ENCODE measurements at places on chromosomes 11 and 22.
A peak's percentile ranks its signal among the peaks of the same experiment; 100 is the strongest.

DNA sequence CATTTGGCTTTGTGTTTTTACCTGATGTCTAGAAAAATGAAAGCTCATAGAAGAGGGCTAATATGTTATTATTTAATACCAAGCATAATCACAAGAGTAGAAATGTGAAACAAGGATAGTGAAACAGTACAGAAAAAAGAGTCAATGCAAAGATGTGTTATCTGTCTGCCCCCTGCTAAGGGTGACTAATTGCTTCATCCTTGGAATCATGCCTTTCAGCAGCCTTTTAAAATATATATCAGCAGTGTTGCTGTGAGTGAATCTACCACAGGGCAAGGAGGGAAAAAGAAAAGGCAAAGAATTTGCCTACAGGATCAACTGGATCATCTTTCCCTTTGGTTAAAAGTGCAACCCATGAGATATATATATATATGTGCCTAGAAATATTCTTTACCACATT lies 867.2 kb upstream of the RAG2 start:
- no peak for DNase-seq

DNA sequence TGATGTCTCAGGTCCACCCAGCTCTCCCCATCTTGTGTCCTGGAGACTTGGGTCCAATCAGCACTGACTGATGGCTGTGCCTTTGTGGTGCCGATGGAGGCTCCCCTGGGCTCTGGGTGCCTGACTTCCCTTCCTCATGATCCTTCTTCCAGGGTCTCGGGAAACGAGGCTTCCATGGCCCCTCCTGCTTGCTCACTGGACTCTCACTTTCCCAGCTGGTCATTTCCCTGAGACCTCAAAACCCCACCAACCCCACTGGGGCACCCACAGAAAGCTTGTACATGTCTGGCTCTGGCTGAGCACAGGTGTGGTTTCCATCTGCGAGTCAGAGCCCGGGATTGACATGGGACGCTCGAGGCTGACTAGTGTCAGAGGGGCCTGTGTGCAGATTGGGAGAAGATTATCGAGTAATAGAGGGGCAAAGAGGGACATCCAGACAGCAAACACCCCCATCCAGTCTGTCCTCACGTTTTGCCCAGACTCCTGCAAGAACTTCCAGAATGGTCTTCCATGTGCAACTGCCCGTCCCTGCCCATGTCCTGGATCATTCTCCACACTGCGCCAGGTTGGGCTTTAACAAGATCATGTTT lies 15.1 kb downstream of the APOL1 start:
- peak; percentile 62 for DNase-seq

DNA sequence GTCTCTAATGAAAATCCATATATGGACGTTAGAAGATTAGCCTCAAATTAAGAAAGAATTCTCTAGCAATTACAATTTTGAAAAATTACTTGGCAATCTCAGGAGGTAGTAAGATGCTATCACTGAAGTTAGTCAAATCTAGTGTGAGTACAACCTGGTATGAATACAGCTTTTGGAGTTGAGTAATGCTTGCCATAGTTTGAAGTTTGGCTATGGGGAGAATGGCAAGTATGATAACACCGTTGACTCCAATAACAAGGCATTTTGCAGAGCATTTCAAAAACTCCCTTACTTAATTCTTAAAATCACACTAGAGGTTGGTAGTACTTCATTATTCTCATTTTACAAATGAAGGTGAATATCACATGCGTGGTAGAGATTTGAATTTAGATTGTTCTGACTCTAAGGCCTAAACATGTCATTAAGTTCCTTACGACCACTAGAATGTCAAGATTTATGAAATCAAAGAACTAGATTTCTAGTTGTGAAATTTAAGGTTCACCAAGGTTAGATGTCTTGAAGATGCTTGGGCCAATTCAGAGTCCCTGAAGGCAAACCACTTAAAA lies 355.4 kb downstream of the ETS1 start:
- no peak for DNase-seq

DNA sequence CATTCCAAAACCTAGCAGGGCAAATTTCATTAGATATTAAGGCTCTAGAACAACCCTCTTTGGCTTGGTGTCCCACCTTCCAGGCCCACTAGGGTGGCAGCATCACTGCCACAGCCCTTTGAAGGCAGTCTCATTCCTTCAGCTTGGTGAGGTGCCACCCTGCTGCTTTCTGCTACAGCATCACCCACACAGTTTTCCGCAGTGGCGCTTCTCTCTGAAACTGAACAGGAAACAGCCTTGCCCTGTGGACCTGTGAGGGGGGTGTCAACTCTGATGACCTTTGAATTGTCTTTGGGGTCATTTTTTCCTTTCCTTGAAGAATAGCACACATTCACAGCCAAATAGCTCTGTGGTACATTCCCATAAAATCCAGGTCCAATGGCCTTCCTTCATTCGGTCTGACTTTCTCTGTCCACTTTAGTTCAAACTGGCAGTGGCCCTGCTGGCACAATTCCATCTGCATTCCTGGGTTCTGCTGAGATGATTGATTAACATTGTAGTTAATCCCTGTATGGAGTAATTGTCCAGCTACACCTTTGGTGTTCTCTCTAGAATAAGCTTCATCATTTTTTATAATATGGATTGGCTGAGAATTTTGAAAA lies 251.9 kb upstream of the FAT3 start:
- no peak for DNase-seq

DNA sequence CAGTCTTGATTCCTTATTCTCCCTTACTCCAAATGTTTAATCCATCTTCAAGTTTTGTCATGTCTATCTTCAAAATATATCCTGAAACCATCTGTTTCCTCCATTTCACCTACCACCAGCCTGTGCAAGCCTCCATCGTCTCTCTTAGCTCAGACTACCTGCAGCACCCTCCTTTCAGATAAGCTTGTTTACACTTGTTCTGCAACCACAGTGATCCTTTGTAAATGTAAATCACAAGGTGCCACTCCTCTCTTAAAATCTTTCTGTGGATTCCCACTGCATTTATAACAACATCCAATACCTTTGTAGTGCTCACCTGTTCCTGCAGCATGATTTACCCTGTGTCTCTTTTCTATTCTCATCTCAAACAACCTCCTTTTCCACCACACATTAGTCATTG lies 31.8 kb upstream of the GPR83 start:
- DNase-seq: no peak

DNA sequence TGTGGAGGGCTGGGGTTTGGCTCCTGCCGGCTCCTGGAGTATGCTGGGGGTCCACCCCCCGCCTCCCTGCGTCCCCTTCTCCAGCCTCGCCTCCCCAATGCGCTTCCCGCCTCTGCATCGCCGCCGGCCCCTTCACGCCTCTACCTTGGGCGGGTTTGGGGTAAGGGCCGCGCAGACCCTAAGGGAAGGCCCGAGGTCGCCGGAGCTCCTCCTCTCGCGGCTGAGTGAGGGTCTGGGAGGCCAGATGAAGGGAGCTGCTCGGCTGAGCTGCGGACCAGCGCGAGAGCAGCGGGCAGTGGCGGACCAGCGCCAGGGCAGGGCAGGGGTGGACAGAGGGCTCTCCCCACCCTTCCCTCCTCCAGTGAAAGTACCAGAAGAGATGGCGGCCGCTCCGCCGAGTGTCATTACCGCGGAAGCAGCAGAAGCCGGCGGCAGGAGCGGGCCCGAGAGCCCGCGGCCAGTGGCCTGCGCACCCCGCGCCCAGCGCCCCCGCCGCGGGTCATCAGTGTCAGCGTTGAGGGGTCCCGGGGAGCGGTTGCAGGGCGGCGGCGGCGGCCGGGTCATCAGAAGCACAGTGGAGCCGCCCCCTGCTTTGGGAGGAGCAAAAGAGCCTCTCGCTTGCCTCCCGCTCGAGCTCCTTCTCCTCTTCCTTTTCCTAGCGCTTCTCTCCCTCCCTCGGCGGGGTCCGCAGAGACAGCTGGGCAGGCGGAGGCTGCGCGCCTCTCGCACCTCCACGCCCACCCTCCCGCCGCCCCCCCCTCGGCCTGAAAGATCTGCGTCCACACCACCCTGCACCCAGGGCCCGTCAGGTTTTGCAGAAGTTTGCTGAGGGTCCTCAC lies 255.6 kb upstream of the CADM1 start:
- no peak for DNase-seq

DNA sequence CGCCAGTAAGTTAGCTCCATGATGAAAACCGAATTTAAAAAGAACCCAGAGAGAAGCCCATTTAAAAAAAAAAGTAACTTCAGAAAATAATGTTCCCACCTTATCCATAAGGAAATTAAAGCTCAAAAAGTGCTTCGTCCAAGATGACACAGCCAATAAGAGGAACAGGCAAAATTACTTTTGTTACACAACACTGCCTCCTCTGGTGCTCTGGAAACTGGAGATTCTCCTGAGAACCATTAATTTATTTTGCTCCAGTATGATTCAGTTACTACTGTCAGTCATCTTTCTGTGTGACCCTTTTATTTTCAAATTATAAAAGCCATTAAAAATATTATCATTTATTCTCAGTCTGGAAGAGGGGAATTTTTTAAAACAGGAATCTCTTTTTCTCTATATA lies 2.0 kb downstream of the IFT27 start:
- no peak for DNase-seq

DNA sequence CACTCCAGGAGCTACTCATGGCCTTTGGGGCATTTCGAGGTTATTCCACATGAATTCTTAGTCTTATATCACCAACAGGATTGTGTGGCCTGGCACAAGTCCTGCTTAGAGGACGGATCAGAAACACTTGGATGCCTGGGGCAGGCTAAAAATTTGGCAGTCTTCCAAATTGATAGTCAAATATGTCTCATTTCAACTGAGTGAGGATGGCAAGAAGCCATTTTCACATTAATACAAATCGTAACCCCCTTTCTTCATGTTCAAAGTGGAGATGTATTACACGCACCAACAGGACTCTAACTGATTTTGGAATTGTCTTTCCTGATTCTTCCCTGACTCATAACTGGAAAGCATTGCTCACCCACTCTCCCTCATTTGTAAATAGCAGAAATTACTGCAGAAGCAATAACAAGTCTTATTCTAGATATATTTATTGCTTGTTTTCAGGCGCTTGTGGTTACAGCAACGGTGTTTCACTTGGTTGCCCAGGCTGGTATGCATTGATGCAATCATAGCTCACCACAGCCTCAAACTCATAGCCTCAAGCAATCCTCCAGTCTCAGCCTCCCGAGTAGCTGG lies 10.3 kb upstream of the CCDC86 start:
- DNase-seq: no peak

DNA sequence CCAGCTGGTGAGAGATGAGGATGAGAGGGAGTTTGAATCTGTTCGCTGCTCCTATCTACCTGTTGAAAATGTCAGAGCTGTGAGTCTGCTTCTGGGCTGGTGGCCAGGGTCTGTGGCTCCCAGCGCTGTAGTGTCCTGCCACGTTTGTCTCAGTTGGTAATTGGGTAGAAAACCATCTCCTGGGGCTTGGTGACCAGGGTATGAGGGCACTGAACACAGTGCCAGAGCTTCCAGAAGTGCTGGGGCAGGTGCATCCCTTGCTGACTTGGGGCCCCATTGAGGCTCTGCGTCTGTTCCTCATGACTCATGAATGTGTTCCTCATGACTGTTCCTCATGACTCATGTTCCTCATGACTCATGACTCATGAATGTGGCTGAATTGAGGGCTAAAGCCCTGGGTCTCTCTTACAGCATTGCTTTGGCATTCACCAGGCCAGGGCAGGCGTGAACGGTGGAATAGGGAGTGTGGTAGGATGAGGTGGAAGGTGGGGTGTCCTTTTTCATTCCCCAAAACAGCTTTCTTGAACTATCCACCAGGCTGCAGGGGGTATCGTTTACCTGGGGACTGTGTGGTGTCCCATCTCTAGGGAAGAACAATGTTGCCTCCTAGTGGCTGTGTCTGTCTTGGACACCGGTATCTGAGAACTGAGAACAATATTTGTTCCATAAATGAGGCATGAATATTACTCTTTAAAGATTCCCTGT lies 139.5 kb downstream of the COMMD9 start:
- peak; percentile 85 for DNase-seq

- no peak for DNase-seq
These were observed 1102.8 kb downstream of the BRD1 start for GRCh38 chr22:48724899-48725298.

DNA sequence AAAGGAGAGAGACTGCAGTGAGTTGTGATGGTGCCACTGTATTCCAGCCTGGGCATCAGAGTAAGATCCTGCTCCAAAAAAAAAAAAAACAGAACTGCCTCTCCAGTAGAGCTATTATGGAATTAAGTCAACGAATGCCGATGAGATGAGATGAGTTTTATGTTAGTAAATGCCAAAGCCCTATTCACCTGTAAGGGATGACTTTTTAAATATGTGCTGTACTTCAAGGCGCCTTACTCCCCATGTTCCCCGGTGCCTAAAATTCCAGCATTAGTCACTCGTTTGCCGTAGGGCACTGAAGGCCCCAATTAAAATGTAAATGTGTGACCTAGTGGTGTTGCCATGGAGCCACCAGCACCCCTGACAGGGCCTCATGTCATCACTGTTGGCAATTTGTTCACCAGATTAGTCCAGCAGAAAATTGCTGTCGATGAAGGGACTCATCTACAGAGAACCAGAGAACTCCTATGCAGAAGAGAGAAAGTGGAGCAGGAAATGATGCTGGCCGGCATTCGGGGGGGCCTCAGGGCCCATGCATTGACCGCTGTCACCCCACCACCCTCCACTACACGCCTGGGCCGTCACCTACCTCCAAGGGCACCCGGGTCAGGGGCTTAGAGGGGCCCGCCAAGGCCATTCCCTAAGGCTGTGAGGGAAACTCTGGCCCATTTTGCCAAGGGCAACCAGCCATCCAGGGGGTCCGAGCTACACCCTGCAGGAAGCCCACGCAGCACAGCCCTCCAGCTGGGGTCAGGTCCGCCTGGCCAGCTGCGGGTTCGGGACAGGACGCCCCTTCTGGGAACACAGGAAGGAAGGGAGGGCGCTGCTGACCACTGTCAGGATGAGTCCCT lies 17.8 kb downstream of the LIF start:
- DNase-seq: no peak

DNA sequence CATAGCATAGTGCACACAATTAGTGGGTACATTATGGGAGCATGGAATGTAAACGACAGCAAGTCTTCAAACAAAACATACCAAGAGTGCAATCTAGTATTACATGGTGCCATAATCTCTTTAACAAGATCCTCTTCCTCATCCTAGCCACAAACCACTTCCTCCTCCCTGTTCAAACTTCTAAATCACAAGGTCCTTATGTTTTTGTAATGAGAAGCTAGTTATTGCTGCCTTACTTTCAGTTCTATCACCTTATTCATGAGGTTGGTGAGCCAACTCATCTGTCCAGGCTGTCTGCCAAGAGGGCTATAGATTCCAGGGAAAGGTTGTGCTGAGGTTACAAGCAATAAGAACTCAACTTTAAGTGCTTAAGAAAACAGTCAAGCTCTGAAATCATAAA lies 195.4 kb upstream of the ARHGAP20 start:
- no peak for DNase-seq

GRCh38 chr11:2922655-2923054 lies 6.6 kb downstream of the PHLDA2 start:
- no peak for DNase-seq

GRCh38 chr22:40491990-40492631 lies 121.7 kb downstream of the SGSM3 start:
- no peak for DNase-seq

GRCh38 chr11:130771708-130772107 lies 144.6 kb downstream of the SNX19 start:
- no peak for DNase-seq

DNA sequence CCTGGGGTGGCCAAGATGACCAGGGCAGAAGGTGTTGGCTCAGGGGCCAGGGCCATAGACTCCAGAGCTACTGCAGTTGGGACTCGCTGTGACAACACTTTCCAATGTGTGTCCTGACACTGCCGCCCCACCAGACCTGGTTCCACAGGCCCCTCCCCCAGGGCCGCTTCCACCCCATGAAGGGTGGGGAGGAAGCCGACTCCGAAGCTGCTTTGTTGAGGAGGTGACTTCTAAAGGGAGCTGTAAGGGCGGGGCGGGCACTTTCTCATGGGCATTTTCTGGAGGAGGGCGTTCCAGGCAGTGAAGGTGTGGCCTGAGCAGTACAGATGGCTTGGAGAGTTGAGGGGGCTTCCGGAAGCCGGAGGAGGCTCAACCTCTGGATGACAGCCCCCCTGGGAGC lies 6.3 kb downstream of the FGF3 start:
- DNase-seq: no peak

All from lower leg skin (tissue), 4 donors.